Left renal pelvis (tissue), 4 donors: ENCODE measurements at places on chromosomes 12 and 14.
A peak's percentile ranks its signal among the peaks of the same experiment; 100 is the strongest.

- DNase-seq, result no peak
These were observed at the start of gene SYNE3 for GRCh38 chr14:95516554-95517181. Gene SYNE3, minus strand, starts transcription at chr14:95516650. Its CDS starts 40,829 bp downstream, at chr14:95475821.

DNA sequence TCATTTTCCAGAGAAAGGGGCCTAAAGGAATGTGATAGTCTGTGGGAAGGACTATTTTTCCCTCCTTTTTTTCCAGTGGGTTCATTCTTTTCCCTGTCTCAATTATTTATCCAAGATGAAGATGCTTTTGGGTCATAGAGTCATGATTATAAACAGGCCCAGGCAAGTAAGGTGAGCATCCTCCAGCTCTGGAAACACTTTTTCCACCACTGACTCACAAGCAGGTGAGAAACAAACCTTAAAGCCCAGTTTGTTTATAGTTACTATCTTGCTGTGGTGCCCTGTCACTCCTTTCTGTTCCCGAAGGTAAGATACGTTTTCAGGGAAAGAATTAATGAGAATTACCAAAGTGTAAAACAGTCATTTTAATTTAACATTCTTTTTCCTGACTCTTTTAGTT, 107.7 kb upstream of the IFNG-AS1 start:
- no peak for DNase-seq

- no peak for DNase-seq
These were observed 113.3 kb downstream of the TTC8 start for GRCh38 chr14:88937706-88938105.

DNA sequence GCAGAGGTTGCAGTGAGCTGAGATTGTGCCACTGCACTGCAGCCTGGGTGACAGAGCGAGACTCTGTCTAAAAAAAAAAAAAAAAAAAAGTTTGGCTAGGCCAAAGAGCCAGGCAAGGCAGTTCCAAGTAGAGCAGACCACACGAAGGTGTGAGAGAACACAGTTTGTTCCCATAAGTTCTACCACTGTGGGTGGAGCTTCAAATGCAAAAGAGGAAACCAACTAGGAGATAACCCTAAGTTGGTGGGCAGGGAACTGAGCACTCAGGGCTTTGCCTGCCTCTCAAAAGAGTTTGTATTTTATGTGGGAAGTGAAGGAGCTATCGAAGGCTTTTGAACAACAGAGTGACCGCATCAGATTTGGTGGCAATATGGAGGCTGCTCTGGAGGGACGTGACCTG, 15.1 kb downstream of the SOCS2 start:
- DNase-seq, result no peak

DNA sequence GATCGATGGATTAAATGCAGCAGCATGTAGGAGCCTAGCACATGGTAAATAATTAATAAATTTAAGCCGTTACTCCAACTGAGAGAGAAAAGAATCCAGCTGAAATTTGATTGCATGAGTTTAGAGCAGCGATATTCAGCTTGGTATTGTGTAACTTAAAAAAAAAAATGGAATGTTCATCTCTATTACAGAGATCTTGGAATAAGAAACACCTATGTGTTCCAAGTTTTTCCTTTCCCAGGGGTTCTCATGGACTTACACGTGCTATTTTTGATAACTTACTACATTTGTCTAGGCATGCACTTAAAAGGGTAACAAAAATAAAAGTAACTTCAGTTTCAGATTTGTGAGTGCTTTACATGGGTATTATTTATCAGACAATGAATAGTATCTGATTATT, 122.8 kb downstream of the RASSF9 start:
- no peak for DNase-seq

DNA sequence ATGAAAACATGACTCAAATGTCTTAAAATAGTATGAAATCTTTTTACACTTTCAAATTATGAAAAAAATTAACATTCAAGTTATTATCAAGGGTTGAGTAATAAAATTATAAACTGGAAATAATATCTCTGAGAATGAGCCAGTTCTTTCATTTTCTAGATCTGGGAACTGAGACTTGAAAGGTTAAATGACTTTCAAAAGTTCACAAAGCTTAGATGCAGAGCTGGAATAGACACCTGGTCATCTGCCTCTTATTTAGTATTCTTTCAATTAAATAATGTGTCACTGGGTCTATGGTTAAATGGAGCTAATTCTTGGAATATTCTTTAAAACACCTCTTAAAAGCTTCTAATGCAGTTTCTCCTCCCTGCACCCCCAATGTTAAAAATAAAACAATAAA, 86.6 kb downstream of the CDK17 start:
- DNase-seq, result no peak

DNA sequence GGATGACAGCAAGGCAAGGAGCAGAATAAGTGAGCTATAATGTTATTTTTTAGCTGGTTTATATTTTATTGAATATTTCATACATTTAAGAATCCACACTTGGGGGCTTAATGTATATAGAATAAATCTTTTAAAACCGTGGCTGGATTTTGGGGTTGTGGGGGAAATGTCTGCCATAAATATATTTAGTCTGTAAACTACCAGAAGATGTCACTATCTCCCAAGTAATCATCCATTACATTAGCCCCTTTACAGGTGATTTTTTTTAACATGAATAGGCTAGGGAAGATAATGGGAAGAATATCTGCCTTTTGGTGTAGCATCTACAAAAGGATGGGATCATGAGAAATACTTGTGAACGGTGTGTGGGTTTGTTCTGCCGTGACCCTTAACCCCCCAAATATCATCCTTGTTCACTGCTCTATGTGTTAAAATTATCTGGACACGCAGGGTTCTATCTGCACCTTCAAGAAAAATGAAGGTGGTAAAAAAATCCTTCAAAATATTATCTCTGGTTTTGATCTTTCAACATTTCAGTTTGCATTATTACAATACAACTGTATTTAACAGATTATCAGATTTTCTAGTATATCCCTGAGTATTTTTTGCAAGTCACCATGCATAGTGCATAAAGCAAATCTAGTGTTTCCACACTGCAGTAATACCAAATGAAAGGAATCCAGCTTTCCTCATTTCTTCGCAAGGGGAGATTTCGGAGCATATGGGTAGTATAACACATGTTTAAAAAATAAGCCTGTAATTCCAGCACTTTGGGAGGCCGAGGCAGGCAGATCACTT, 8.0 kb upstream of the SLC17A8 start:
- no peak for DNase-seq

GRCh38 chr12:31353750-31354708, 28.1 kb upstream of the SINHCAF start:
- DNase-seq, result no peak

- no peak for DNase-seq
These were observed 122.5 kb downstream of the PHLDA1 start for GRCh38 chr12:75908961-75909605.

GRCh38 chr12:3892631-3893030, 19.4 kb upstream of the PARP11 start:
- DNase-seq, result no peak

GRCh38 chr12:125786143-125786542, 720.9 kb downstream of the AACS start:
- DNase-seq, result no peak

DNA sequence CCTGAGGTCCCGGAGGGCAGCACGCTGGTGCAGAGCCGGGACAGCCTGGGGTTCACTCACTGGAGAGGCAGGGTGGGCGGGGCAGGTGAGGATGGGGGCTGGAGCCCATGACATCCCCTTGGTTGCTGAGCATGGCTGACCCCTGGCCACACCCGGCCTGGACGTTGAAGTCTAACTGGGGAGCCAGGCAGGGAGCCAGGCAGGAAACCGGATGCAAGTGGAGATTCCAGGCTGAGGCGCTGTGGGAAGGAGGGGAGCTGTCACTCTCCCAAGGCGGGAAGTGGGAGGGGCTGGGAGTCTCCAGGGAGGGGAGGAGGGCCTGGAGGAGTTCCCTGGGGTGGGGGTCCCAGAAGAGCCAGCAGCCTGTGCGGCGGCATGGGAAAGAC, 7.7 kb upstream of the INF2 start:
- DNase-seq, result peak; percentile 80

DNA sequence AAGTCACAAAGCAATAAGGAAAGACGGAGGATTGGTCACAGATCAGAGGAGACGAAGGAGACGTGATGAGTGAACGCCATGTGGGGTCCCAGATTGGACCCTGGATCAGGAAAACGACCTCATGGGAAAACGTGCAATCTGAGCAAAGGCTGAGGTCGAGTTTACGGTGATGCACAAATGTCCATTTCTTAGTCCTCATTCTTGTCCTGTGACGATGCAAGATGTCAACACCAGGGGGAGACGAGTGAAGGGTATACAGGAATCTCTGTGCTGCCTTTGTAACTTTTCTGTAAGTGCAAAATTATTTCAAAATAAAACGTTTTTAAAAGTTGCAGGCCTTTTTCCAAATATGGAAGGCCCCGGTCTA, 329.8 kb downstream of the MED13L start:
- no peak for DNase-seq

- DNase-seq, result no peak
These were observed 60.2 kb upstream of the STXBP6 start for GRCh38 chr14:25110106-25110505.

DNA sequence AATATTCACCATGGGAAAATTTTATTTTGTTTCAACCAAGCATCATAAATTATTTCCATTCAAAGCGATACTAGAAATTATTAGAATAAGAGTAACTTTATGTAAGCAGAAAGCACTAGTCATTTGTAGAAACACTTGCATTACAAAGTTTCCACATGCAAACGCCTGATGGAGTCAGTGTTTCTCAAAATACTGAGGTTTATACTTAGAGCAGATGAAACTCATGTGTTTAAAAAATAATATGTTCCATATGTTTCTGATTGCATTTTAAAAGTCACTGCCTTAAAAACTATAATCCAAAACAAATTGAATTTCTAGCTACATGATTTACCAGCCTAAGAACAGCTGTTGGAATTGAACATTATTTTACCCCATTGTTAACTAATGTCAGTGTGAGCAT, 1246.4 kb downstream of the SLC16A7 start:
- DNase-seq, result no peak

GRCh38 chr12:118404876-118405521, 28.6 kb downstream of the SUDS3 start:
- DNase-seq, result peak; percentile 24

GRCh38 chr12:30926243-30927221, at the start of gene TSPAN11:
Gene TSPAN11, plus strand, starts transcription at chr12:30926748. Its CDS starts 27,244 bp downstream, at chr12:30953992.
- DNase-seq, result peak; percentile 43

GRCh38 chr12:2892246-2892645, 1.6 kb downstream of the TULP3 start:
- DNase-seq, result no peak

GRCh38 chr12:26848156-26848825, 15.3 kb upstream of the ITPR2 start:
- DNase-seq, result no peak

DNA sequence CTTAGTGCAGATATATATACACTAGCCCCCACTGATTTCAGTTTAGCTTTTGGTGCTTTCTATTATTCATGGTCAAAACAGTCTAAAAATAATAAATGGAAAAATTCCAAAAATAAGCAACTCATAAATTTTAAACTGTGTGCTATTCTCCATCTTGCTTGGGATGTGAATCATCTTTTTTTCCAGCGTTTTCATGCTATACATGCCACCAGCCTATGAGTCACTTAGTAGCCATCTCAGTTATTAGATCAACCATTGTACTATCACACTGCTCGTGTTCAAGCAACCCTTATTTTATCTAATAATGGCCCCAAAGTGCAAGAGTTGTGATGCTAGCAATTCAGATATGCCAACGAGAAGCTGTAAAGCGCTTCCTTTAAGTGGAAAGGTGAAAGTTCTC, 73.9 kb upstream of the KRR1 start:
- DNase-seq, result no peak

- DNase-seq, result no peak
These were observed 28.6 kb upstream of the ADGRD1 start for GRCh38 chr12:130924966-130925665.

GRCh38 chr12:68972595-68972994, 39.6 kb upstream of the CPM start:
- DNase-seq, result no peak

GRCh38 chr14:77260631-77261030, 10.4 kb downstream of the NGB start:
- no peak for DNase-seq

GRCh38 chr14:89428546-89429198, 11.6 kb upstream of the FOXN3 start:
- no peak for DNase-seq

GRCh38 chr14:104940526-104941150, 16.0 kb downstream of the PLD4 start:
- DNase-seq, result no peak

- no peak for DNase-seq
These were observed 82.4 kb downstream of the WDR20 start for GRCh38 chr14:102222009-102222575.

- no peak for DNase-seq
These were observed 35.5 kb downstream of the PDZRN4 start for GRCh38 chr12:41223600-41223999.

DNA sequence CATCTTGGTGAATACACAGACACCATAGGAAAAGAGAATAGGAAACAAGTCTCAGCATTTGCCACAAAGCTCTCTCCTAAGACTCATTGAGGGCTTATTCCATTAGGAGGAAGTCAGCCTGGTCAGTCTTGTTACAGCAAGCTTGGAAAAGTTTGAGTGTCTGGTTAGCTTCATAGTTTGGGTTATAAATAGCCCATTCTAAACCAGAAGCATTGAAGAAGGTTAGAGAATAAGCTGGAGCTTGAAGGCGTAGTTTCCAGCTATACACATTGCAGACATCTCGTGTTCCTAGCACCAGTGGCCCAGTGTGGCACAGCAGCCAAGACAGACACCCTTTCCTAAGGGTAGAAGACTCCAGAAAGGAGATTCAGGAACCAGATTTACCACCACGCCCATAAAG, 168.8 kb upstream of the RBM19 start:
- DNase-seq, result no peak

- no peak for DNase-seq
These were observed 30.9 kb downstream of the GRIN2B start for GRCh38 chr12:13950502-13950901.

- DNase-seq, result no peak
These were observed 96.6 kb upstream of the PCED1B start for GRCh38 chr12:46982629-46983392.

GRCh38 chr12:79818856-79819255, 116.0 kb downstream of the PPP1R12A start:
- DNase-seq, result no peak

GRCh38 chr12:93376436-93377251, 1.1 kb upstream of the NUDT4 start:
- no peak for DNase-seq

GRCh38 chr12:39830171-39830570, 210.6 kb upstream of the ABCD2 start:
- no peak for DNase-seq

DNA sequence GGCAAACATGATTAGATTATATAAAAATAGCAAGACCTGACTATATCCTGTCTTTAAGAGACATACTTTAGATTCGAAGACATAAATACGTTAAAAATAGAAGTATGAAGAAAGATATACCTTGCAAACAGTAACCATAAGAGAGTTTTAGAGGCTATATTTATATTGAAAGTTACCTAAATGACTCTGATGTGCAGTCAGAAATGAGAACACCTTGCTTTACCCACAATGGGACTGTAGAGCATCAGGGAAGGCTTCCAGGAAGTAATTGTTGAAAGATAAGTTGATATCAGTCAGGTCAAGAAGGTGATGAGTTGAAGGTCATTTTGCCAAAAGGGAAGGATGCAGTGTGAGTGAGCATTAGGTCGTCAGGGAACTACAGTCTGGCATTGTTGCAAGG, 110.2 kb downstream of the NEDD1 start:
- no peak for DNase-seq

GRCh38 chr12:96720363-96720705, 186.7 kb upstream of the NEDD1 start:
- DNase-seq, result no peak
